ENCODE measurements at places on chromosomes 7 and 10. TPM values are rescaled to one million over a fixed set of nuclear protein-coding genes. Genes with fewer than 3 reads are reported as not detected.

- DNase-seq = no peak
These were observed 129.1 kb downstream of the PRKG1 start for GRCh38 chr10:51203359-51203758.

DNA sequence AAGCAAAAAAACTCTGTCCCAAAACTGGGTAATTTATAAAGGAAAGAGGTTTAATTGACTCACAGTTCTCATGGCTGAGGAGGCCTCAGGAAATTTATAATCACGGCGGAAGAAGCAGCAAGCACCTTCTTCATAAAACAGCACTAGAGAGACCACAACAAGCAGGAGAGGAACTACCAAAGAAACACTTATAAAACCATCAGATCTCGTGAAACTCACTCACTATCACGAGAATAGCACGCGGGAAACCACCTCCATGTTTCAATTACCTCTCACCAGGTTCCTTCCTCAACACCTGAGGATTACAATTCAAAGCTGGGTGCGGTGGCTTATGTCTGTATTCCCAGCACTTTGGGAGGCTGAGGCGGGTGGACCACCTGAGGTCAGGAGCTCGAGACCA is 48.5 kb downstream of the PDIA4 start:
- no peak for DNase-seq

GRCh38 chr7:70571961-70572360 is 560.0 kb upstream of the GALNT17 start:
- no peak for DNase-seq

DNA sequence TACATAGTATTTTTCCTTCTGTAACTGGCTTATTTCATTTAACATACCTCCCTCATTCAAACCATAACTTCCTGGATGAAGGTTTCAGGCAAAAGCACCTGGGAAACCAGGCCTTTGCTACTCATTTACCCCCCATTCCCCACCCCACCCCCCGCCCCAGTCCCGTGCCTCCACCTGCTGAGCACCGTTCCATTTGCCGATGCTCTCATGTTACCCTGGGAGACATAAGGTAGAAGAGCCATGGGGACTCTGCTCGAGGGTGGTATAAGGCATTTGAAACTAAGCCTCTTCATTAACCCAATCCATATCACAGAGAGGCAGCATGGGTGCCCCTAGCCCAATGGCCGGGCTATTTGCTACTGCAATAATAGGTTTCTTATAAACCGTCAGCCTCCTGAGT is 22.2 kb upstream of the MCM10 start:
- DNase-seq = no peak

DNA sequence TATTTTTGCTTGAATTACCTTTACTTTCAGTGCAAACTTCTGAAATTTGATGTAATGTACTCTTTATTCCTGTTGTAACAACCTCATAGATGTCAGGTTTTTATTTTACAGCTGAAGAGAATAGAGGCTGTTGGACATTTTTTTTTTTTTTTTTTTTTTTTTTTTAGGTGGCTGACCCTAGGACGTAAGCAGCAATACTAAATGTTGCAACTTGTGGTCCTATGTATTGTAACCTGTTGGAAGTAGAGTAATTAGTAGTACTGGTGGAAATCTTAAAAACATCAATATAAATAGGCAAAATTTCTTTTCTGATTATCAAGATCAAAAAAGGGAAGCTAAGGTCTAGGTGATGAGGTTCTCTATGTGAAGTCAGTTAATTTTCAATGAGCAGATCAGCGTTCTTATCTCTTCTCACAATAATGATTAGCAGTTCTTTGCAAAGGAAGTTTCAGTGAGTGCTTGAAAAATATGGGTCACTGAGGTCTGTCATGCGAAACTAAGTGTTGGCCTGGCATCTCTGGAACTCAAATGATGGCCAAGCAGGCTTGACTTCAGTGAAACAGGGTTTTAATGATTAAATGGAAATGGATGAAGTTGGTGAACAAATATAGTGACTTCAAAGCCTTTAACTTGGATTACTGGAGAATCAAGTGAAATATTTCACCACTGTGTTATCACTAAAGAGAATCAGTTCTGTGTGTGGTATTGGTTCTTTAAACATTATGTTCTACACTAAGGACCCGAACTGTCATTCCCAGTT is 42.7 kb downstream of the BICC1 start:
- no peak for DNase-seq

TMEM106B gene
- total RNA-seq = 30.5 TPM

VPS37D gene
- total RNA-seq = 0.95 TPM

C10orf62 gene
- total RNA-seq = not detected
